MCF 10A (cell line): ENCODE measurements at places on chromosomes 7 and 10. TPM values are rescaled to one million over a fixed set of nuclear protein-coding genes. Genes with fewer than 3 reads are reported as not detected.

Gene PALD1
- 0.12 TPM in 1 of 2 replicates, not detected in the other for total RNA-seq

Gene CALCR
- not detected in 2 replicates for total RNA-seq

Gene TMEM176A
- total RNA-seq: not detected in 2 replicates

Gene SLC29A4
- 0.56 and 0.96 TPM in 2 replicates for total RNA-seq

Gene ASIC3
- 3.9 and 8.8 TPM in 2 replicates for total RNA-seq

Gene TRIM50
- total RNA-seq: not detected in 2 replicates

Gene MEIG1
- total RNA-seq: 1.7 TPM in 1 of 2 replicates, not detected in the other

Gene CHCHD2
- 564 and 712 TPM in 2 replicates for total RNA-seq

Gene PRKRIP1
- 32.7 and 36.8 TPM in 2 replicates for total RNA-seq

- H3K4me1 ChIP-seq: peaks cover 30% of the 10 kb centered on the region
- DNase-seq: peak; percentile 77
- no peaks in the 10 kb centered on the region for H3K27me3 ChIP-seq
Measured at GRCh38 chr7:11228515-11228914, 254.8 kb downstream of the PHF14 start.

- H3K4me1 ChIP-seq: no peaks in the 10 kb centered on the region
- no peak overlapping the region for H3K27ac ChIP-seq
- no peak overlapping the region for H3K4me3 ChIP-seq
- no peaks in the 10 kb centered on the region for H3K27me3 ChIP-seq
- no peak for DNase-seq
Measured at GRCh38 chr7:553636-554111, 34.0 kb upstream of the PDGFA start.

DNA sequence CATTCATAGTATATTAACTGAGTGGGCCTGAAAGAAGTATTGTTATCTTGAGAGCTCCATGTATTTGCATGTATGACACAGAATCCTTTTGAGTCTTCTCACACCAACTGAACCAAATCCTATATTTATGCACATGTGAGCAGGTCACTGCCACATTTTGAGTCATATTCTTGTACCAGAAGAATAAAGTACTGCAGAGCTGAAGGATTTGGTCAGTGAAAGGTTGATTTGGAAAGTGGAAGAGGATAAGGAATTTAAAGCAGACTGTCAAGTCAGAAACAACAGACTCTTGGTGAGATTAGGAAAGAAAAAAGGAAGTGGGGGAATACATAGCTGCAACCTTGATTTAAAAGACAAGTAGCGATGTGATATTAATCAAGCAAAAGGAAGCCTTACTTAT is 121.8 kb downstream of the ARID5B start:
- H3K4me3 ChIP-seq: no peak overlapping the region
- H3K4me1 ChIP-seq: peaks cover 40% of the 10 kb centered on the region
- H3K27me3 ChIP-seq: no peaks in the 10 kb centered on the region
- H3K36me3 ChIP-seq: peaks cover 4% of the 10 kb centered on the region
- H3K27ac ChIP-seq: no peak overlapping the region
- no peak for DNase-seq

DNA sequence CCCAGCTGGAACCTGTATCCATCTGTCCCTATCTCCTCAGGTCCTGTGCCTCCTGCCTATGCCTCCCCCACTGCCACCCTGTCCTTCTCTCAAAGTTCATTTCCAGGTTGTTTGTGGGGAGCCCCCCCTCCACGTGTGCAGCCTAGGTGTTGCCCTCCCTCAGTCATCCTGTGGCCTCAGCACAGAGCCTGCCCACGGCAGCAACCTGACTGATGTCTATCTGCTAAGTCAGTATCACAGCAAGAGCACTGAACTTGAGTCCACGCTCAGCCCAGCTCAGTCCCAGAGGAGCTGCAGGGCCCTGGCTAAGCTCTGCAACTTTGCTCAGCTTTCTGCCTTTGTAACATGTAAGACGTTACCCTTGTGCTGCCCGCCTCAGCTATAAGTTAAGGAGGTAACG is 28.7 kb downstream of the FAM53B start:
- peaks cover 40% of the 10 kb centered on the region for H3K4me1 ChIP-seq
- no peak overlapping the region for H3K4me3 ChIP-seq
- H3K36me3 ChIP-seq: no peaks in the 10 kb centered on the region
- DNase-seq: no peak

DNA sequence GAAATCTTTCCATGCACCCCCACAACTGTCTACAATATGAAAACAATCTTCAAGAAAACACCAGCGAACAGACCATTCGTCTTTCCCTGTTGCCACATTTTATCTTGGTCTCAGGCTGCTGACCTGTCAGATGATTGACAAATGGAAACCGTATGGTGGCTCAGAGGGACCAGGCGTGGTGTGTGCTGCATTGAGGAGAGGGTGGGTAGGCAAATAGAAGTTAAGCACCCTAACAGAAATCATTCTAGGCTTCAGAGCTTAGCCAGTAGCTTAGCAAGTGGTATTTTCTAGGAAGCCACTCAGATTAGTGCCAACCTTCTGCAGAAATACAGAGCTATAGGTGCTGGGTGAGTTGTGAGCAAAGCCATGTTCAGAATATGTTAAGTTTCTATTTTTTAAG is 114.9 kb downstream of the DPP6 start:
- DNase-seq: no peak
- H3K4me3 ChIP-seq: no peak overlapping the region
- no peaks in the 10 kb centered on the region for H3K36me3 ChIP-seq
- H3K27ac ChIP-seq: no peak overlapping the region
- no peaks in the 10 kb centered on the region for H3K27me3 ChIP-seq

GRCh38 chr10:71031603-71032002 is 143.2 kb upstream of the PCBD1 start:
- peaks cover 26% of the 10 kb centered on the region for H3K27me3 ChIP-seq
- H3K36me3 ChIP-seq: peaks cover 7% of the 10 kb centered on the region
- no peak overlapping the region for H3K27ac ChIP-seq
- DNase-seq: no peak
- no peaks in the 10 kb centered on the region for H3K4me1 ChIP-seq

- DNase-seq: no peak
- H3K36me3 ChIP-seq: no peaks in the 10 kb centered on the region
- H3K4me3 ChIP-seq: no peak overlapping the region
- H3K4me1 ChIP-seq: peaks cover 14% of the 10 kb centered on the region
- no peaks in the 10 kb centered on the region for H3K27me3 ChIP-seq
- no peak overlapping the region for H3K27ac ChIP-seq
Measured at GRCh38 chr10:30782537-30783461, 153.2 kb upstream of the LYZL2 start.

GRCh38 chr7:2379821-2380450 is 23.5 kb upstream of the CHST12 start:
- H3K4me3 ChIP-seq: no peak overlapping the region
- no peaks in the 10 kb centered on the region for H3K27me3 ChIP-seq
- no peak overlapping the region for H3K27ac ChIP-seq

DNA sequence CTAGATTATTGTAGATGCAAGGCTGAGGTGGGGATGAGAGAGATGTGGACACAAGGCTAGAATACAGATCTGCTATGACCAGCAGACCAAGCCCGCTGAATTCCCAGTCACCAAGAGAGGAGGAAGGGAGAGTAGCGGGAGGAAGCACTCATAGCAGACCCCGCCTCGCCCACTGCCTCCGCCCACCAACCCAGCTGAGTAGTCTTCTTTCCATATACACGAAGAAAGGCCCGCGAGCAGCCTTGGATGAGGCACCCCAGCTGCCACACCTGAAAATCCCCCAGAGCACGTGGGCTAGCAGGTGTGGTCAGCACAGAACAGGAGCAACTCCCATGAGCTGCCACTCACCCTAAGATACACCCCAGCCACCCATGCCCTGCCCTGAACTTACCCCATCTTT is 7.9 kb upstream of the H2BK1 start:
- no peak for DNase-seq
- peaks cover 93% of the 10 kb centered on the region for H3K36me3 ChIP-seq
- H3K27ac ChIP-seq: no peak overlapping the region
- H3K4me1 ChIP-seq: no peaks in the 10 kb centered on the region
- no peaks in the 10 kb centered on the region for H3K27me3 ChIP-seq
- no peak overlapping the region for H3K4me3 ChIP-seq

- H3K36me3 ChIP-seq: no peaks in the 10 kb centered on the region
- no peaks in the 10 kb centered on the region for H3K4me1 ChIP-seq
- no peak for DNase-seq
- no peaks in the 10 kb centered on the region for H3K27me3 ChIP-seq
- H3K27ac ChIP-seq: no peak overlapping the region
Measured at GRCh38 chr10:22308390-22308789, 7.8 kb upstream of the COMMD3 start.

- H3K27me3 ChIP-seq: peaks cover 14% of the 10 kb centered on the region
- no peaks in the 10 kb centered on the region for H3K36me3 ChIP-seq
- no peaks in the 10 kb centered on the region for H3K4me1 ChIP-seq
- no peak for DNase-seq
Measured at GRCh38 chr7:82221152-82221674, 222.4 kb downstream of the CACNA2D1 start.

GRCh38 chr7:17209101-17209500 is 89.4 kb upstream of the AHR start:
- H3K4me3 ChIP-seq: no peak overlapping the region
- no peak for DNase-seq
- H3K36me3 ChIP-seq: no peaks in the 10 kb centered on the region
- no peak overlapping the region for H3K27ac ChIP-seq

DNA sequence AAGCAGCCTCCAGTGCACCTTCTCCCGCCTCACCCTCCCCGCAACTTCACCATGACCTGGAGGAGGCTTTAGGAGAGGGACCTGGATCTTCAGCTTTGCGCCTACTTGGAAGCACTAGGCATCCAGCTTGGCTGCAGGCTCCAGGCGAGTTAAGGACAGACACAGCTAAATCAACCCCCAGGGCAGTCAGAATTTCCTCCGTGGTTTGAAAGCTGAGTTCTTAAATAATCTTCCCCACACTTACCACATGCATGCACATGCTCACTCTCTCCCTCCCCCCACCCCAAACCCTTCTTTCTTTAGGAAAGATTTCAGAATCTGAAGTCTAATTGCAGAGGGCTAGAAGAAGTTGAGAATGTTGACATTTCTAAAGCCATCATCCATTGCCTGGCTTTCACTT is 36.7 kb upstream of the LRRC4 start:
- H3K36me3 ChIP-seq: peaks cover 24% of the 10 kb centered on the region
- H3K27ac ChIP-seq: no peak overlapping the region
- no peaks in the 10 kb centered on the region for H3K4me1 ChIP-seq

DNA sequence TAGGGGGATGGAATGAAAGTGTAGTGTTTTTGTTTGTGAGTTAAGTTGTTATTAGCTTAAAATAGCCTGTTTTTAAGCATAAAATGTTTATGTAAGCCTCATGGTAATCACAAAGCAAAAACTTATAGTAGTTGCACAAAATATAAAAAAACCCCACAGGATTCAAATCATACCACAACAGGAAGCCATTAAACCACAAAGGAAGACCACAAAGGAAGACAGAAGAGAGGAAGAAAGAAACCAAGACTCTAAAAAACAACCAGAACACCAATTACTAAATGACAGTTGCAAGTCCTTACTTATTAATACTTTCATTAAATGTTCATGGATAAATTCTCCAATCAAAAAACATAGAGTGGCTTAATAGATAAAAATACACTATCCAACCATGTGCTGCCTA is 63.6 kb downstream of the ANKRD7 start:
- no peaks in the 10 kb centered on the region for H3K4me1 ChIP-seq
- no peak for DNase-seq
- H3K27me3 ChIP-seq: no peaks in the 10 kb centered on the region
- H3K27ac ChIP-seq: no peak overlapping the region
